ELF-1 (cell line): ENCODE measurements at places on chromosomes 7 and 10.

- no peak for DNase-seq
Measured at GRCh38 chr10:102652170-102652916, 8.1 kb downstream of the TRIM8 start.

DNA sequence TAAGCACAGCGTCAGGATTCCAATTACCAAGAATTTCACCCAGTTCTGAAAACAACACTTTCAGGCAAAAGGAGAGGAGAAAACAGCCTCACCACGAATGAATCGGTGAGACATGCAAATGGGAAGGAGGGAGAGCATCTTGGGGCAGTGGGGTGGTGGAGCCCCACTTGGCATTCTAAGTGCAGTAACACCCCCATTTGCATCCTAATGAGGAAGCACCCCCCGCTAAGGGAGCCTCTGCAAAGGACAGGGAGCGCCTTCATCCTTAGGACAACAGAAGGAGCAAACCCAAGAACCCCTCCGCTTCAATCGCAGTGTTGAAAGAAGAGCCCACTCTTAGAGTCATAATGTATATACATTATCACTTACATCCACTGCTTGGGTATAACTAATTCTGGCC is 46.8 kb downstream of the NRAP start:
- no peak for DNase-seq

DNA sequence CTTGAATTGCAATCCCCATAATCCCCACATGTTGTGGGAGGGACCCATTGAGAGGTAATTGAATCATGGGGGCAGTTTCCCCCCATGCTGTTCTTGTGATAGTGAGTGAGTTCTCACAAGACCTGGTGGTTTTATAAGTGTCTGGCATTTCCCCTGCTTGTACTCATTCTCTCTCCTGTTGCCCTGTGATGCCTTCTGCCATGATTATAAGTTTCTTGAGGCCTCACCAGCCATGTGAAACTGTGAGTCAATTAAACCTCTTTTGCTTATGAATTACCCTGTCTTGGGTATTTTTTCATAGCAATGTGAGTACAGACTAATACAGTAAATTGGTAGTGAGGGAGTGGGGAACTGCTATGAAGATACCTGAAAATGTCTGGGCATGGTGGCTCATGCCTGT is 65.0 kb downstream of the ANKRD7 start:
- DNase-seq = no peak

- DNase-seq = no peak
Measured at GRCh38 chr7:104135760-104136558, 71.9 kb downstream of the ORC5 start.

DNA sequence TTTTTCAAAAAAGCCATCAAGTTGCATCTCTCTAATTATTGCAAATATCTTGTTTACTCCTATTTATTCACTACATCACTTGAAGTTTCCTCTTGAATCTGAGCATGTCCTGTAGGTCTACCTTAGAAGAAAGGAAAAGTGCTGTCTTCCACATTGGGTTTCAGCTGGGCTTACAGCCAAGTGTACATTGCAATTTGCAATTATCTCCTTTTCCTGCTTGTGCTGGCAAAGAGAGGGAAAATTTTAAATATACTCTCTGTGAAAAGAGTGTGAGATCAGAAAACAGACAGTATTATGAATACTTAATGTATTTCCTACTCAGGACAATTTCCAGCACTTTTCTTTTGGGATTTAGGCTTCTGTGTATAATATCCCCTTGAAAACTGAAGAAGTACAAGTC is 839.7 kb downstream of the CNTNAP2 start:
- DNase-seq = no peak

- no peak for DNase-seq
Measured at GRCh38 chr10:123537188-123537961, 128.8 kb upstream of the GPR26 start.

- no peak for DNase-seq
Measured at GRCh38 chr7:26507108-26507987, 215.7 kb downstream of the SNX10 start.

GRCh38 chr7:130877991-130878305 is 143.9 kb upstream of the KLF14 start:
- DNase-seq = no peak

DNA sequence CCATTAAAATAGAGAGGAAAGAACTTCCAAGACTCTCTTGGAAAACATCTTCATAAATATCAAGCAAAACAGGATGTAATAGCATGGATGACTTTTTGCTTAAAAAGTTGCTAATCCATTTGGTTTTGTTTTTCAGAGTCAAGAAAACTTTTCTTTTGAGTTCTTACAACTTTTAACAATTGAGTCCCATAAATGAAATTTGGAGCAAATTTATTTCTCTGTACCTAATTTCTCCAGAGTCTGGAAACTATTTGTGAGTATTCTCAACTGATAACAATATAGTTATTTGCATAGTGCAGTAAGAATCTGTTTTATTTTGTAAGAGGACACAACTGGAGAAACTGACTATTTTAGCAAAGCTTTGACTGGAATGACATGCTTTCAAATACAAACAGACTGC is 606.3 kb upstream of the IGFBP3 start:
- no peak for DNase-seq

GRCh38 chr7:140981951-140982350 is 32.8 kb downstream of the MRPS33 start:
- DNase-seq = no peak

GRCh38 chr10:118968482-118968881 is 61.0 kb upstream of the NANOS1 start:
- no peak for DNase-seq

GRCh38 chr10:49736564-49737113 is 25.5 kb downstream of the OGDHL start:
- no peak for DNase-seq

DNA sequence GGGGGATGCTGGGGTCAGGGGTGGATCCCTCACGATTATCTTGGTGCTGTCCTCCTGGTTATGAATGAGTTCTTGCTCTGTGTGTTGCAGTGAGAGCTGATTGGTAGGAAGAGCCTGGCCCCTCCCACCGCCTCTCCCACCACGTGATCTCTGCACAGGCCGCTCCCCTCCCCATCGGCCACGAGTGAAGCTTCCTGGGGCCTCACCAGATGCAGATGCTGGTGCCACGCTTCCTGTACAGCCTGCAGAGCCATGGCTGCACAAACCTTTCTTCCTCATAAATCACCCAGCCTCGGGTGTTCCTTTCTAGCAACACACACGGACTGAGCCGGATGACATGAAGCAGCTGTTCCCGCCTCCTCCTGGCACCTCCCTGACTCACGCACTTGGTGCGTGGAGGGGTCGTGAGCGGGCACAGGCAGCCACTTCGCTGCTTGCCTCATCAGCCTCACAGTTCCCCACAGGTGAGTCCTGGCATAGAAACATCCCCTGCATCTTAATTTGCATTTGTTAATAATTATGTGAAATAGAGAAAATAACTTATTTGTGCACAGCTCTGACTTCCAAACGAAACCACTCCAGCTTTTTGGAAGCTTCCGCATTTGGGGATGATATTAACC is 210.8 kb downstream of the ADARB2 start:
- DNase-seq = peak; percentile 24

DNA sequence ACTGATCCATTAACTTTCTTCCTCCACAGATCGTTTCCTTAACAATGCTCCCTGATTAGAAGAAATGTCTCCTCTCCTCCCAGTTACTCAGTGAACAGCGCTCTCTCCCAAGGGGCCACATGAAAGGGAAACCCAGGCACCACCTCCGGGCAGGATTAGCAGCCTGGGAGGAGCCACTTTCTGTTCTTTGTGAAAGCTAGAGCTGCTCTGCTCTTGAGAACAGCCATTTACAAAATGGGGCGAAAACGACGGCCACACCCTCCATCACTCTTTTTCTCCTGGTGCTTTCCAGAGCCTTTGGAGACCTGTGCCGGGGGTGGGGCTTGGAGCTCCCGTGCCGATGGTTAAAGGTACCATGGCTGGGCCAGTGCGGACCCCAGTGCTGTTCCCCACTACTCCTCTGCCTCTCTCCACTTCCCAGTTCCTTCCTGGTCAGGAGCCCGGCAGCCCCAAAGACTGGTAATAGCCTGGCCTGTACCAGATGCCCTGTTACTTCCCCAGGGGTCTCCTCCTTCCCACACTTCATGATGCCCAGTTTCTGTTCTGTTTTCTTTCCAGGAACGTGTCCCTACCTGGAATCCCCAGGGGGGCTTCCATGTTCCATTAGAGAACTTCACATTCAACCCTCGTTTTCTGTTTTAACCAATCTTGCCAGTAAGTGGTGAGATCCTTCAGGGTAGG is 402.9 kb upstream of the GALNT17 start:
- DNase-seq = peak; percentile 98
